ENCODE measurements at places on chromosomes 5 and 9.

DNA sequence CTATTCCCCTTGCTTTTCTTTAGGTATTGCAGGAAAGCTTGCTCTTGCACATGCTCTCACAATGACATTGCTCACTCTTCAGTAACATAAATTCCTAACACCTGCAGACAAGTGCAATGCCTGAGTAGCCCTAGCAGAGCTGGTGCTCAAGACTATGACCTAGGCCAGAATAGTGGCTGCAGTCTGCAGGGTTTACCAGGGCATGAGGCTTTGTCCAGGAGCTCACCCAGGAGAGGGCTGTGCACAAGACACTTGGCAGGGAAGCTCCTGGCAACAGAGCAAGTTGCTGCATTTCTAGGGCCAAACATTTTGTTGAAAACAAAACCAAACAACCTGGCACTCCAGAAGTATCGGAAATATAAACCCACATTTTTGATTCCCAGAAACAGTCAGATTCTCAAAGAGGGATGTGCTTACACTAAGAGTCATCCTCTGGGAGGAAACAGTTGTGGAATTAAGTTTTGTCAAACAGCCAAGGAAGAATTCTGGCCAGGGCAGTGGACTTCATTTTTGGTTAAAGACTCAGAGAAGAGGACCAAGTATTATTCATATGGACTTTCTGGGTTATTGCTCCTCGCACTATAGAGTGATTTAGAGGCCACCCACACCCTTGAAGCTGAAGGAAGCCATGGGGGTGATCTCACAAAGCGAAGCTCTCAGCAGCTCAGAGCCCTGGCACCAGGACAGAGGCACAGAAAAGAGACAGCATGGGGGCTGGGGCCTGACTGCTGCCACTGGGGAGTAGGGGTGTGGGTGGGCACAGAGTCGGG is 44.9 kb downstream of the MACROH2A1 start:
- no peak for DNase-seq

GRCh38 chr5:115634343-115635132 is 8.7 kb upstream of the TMED7 start:
- peak; percentile 86 for DNase-seq

- no peak for DNase-seq
These were observed 430.3 kb upstream of the ZNF462 start for GRCh38 chr9:106432631-106433030.

- DNase-seq: no peak
These were observed 4.9 kb downstream of the CACFD1 start for GRCh38 chr9:133464638-133465037.

DNA sequence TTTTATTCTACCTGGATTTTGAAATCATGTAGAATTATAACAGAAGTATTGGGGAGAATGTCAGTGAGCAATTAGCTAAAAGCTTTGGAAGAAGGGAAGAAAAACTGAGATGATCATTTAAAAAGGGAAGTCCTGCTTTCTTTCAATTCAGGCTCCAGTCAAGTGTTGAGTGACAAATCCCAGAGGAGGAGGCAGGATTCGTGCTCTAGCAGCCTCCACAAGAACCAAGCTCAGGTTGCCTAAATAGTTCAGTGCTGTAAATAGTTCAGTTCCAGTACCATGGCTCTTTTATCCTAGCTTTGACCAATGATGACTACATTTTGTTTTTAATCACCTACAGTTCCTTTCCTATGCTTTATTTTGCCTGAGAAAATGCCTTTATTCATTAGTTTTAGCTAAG is 204.9 kb upstream of the NREP start:
- no peak for DNase-seq

All from left kidney (tissue), 8 donors.